Activated B cell treated with CpG ODN at 0.5 μM for 24 hours (primary cell): ENCODE measurements at places on chromosomes 3 and 15. TPM values are rescaled to one million over a fixed set of nuclear protein-coding genes. Genes with fewer than 3 reads are reported as not detected.

DNA sequence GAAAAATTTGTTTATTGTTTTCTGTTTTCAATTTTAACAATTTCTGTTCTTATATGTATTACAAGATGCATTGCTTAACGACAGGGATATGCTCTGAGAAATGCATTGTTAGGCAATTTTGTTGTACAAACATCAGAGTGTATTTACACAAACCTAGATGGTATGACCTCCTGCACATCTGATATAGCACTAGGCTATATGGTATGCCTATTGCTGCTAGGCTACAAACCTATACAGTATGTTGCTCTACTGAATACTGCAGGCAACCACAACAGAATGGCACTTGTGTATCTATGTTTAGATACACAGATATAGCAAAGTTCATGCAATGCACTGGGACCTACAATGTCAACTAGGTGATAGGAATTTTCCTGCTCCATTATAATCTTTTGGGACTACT is 70.1 kb downstream of the SUCNR1 start:
- H3K4me3 ChIP-seq, result no peak overlapping the region
- no peak for DNase-seq
- H3K36me3 ChIP-seq, result no peaks in the 10 kb centered on the region
- no peak overlapping the region for H3K27ac ChIP-seq
- peaks cover 7% of the 10 kb centered on the region for H3K27me3 ChIP-seq
- no peaks in the 10 kb centered on the region for H3K4me1 ChIP-seq

The CORO2B gene
- 0.64 and 1.0 TPM in 2 replicates for total RNA-seq

DNA sequence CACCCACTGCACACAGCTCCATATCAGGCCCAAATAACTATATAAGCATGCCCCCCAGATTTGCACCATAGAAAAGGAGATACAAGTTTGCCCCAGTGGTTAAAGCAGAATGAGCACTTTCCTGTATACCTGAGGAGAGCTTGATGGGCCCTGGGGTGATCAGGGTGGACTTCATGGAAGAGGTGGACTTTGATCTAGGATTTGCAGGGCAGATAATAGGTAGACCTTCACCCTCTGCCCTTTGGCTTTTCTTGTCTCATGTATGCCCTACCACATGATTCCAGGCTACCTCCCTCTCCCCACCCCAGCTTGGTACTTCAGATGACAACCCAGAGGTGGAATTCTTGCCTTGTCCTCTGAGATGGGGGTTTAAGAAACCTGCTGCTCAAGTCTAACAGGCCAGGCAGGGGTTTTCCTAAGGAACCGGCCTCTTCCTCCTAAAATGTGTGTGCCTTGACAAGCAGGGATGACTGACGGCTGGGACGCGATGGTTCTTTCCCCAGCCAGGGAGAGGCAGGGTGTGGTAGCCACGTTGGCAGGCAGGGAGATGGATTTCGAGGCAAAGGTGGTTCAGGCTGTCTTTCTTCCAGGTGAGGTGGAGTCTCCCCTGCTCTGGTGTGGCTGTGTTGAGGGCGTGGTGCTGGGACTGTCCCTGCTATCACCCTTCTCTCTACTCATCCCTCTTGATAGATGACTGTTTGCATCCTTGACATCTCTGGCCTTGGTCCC is 6.6 kb upstream of the RHCG start:
- H3K36me3 ChIP-seq, result no peaks in the 10 kb centered on the region
- DNase-seq, result no peak
- H3K27me3 ChIP-seq, result peaks cover 44% of the 10 kb centered on the region
- no peak overlapping the region for H3K27ac ChIP-seq

The INSYN1 gene
- total RNA-seq, result not detected in 2 replicates

DNA sequence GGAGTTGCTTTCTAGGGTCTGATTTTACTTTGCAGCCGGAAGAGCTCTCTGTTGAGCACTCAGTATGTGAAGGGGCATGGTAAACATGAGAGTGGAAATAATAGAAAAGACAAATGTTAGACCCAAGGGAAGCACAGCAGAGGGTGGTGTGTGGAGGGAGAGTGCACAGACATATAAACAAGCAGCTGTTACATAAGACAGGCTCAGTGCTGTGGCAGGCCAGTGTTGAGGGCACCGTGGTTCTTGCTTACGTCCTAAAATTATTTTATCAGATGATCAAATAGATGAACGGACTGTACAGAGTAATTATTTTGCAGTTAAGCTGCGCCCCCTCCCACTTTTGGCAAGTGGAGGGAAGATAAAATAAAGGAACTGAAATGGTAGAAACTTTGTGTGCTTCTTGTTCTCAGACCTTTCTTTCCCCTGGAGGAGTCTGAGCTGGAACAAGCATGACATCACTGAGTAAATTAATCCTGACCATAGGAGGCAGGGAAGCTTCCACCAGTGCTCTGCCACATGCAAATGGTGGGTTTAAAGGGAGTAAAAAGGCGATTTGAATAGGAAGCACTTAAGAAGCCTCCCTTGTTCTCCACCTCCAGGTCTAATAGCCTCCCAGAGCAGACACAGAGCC is 205.6 kb downstream of the IL20RB start:
- H3K27me3 ChIP-seq, result peaks cover 2% of the 10 kb centered on the region
- no peaks in the 10 kb centered on the region for H3K4me1 ChIP-seq
- H3K4me3 ChIP-seq, result no peak overlapping the region
- H3K36me3 ChIP-seq, result no peaks in the 10 kb centered on the region

DNA sequence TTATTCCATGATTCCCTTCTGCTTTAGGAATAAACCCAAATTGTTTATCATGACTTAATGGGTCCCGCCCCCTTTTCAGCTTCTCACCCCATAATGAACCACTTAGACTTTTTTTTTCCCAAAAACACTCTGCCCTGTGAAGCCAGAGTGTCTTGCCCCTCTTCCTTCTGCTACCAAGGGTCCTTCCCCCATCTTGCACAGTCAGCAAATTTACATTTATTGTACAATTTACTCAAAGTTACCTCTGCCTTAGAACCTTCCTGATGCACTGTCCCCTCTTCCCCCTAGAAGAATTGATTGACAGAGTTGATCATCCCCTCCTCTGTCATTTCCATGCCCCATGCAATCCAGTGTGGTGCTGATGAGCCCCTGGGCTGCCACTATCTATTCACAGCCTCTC is 101.5 kb upstream of the PPP2R3A start:
- H3K27me3 ChIP-seq, result peaks cover 1% of the 10 kb centered on the region
- no peak overlapping the region for H3K4me3 ChIP-seq
- no peak for DNase-seq
- no peaks in the 10 kb centered on the region for H3K36me3 ChIP-seq

DNA sequence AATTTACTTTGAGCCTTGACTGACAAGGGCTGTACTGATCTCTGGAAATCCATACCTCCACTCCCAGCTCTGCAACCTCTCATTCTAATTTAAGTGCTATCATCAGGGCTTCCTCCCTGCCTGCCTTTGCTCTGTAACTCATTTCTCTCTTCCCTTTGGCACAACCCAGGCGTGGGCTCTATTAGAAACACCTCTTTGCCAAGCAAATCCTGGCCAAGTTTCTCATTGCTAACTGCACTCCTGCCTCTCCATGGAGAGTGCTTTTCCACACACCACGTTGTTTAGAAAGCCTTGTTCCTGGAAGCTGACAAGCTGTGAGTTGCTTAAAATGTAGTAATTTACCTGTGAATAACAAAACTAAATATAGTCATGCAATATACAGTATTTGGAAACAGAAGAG is 20.1 kb upstream of the FSTL1 start:
- no peak overlapping the region for H3K27ac ChIP-seq
- H3K4me1 ChIP-seq, result no peaks in the 10 kb centered on the region
- no peak for DNase-seq
- no peak overlapping the region for H3K4me3 ChIP-seq
- H3K27me3 ChIP-seq, result peaks cover 32% of the 10 kb centered on the region
- H3K36me3 ChIP-seq, result no peaks in the 10 kb centered on the region

DNA sequence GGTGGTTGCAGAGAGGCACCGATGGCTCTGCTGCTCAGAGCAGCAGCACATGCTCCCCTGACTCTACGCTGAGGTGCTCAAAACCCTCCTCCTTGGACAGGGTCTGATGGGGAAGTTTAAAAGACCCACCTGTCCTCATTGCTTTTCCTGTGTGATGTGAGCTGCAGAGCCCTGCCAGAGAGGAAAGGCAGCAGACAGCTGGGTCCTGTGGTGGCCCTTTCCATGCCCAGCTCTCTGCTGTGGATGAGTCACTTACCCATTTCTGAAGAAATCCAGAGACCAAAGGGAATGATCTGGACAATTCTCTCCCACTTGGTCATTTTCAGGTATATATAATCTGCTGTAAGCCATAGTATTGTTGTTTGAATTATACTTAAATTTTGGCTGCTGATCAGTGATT is 121.7 kb downstream of the CHDH start:
- peaks cover 21% of the 10 kb centered on the region for H3K27me3 ChIP-seq
- no peak for DNase-seq
- H3K36me3 ChIP-seq, result no peaks in the 10 kb centered on the region
- H3K27ac ChIP-seq, result no peak overlapping the region

GRCh38 chr3:7095116-7095515 is 234.2 kb downstream of the GRM7 start:
- H3K36me3 ChIP-seq, result no peaks in the 10 kb centered on the region
- H3K4me1 ChIP-seq, result no peaks in the 10 kb centered on the region
- no peak overlapping the region for H3K4me3 ChIP-seq
- H3K27me3 ChIP-seq, result no peaks in the 10 kb centered on the region
- no peak overlapping the region for H3K27ac ChIP-seq

DNA sequence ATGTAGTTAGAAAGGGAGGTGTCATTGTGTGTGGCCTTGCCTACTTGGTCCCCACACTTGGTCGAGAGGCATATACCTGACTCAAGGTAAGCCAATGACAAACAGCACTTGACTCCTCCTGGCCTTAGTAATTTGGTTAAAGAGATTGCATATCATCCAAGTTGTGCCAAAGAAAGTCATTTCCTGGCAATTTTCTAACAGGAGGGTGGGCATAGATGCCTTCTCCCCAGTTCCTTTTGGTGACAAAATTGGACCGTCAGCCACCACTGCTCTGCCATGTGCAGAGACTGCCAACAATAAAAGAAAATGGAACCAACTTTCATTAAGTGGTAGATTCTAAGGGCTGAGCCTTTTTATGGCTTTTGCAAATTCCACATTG is 7.9 kb upstream of the LEKR1 start:
- H3K27ac ChIP-seq, result peak overlapping the region; percentile 99
- no peaks in the 10 kb centered on the region for H3K27me3 ChIP-seq
- H3K4me1 ChIP-seq, result peaks cover 42% of the 10 kb centered on the region

The ZNF774 gene
- 1.3 and 2.9 TPM in 2 replicates for total RNA-seq

The ANKRD34C gene
- total RNA-seq, result not detected in 2 replicates

GRCh38 chr15:39640665-39641064 is 59.8 kb downstream of the THBS1 start:
- H3K27me3 ChIP-seq, result peaks cover 5% of the 10 kb centered on the region
- no peaks in the 10 kb centered on the region for H3K4me1 ChIP-seq
- no peak overlapping the region for H3K4me3 ChIP-seq
- no peak overlapping the region for H3K27ac ChIP-seq

The A4GNT gene
- not detected in 2 replicates for total RNA-seq

The DNAH12 gene
- 0.05 and 0.22 TPM in 2 replicates for total RNA-seq

The TMEM44 gene
- total RNA-seq, result 3.3 and 3.5 TPM in 2 replicates

DNA sequence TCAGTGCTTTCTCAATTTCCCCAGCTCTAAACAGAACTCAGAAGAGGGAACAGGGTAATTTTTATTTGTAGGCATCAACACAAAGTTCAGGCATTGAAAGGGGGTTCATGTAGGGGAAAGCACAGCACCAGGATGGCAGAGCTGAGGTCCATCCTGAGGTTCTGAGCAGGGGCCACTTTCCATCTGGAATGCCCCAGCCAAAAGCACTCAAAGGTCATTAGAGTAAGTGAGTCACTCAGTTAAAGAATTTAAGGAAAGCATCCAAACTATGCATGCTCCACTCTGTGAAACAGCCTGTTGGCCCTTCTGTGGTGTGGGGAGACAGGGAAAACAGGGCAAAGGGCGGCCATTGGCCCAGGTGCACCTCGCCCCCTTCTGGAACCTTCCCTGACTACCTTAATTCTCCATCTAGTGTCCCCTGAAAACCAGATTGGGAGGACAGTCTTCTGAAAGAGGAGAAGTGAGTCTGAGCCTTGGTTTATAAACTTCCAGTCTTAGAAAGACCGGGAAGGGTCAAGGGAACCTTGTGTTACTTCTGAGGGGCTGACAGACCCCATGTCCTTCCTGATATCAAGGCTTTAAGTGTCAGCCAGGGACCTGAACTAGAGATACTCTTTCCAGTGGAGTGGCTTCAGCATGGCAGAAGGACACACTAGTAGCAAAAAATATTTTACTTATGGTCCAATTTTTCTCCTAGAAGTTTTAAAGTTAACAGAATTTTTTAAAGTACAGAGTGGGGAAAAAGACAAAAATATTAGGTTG is 133.3 kb downstream of the MYLK start:
- peaks cover 8% of the 10 kb centered on the region for H3K27me3 ChIP-seq
- no peak overlapping the region for H3K27ac ChIP-seq
- no peaks in the 10 kb centered on the region for H3K36me3 ChIP-seq
- H3K4me3 ChIP-seq, result no peak overlapping the region
- H3K4me1 ChIP-seq, result no peaks in the 10 kb centered on the region

DNA sequence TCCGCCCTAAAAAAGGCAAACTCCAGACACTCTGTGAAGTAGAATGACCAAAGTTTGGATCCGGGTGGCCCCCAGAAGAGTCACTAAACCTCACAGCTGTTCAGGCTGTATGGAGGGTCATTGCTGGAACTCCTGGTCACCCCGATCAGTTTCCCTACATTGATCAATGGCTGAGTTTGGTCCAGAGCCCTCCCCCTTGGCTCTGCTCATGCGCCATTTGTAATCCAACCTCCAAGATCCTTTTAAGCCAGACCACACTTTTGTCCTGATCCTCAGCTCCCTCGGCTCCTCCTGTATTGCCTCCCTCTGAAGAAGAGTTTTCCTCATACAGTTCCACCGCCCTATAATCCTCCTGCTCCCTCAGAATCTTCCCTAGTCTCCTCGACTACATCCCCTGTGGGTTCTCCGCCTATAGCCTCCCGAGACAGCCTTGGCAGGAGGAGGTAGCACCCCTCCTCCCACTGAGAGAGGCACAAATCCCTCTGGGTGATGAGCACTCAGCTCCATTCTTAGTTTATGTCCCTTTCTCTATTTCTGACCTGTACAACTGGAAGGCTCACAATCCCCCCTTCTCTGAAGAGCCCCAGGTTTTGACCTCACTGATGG is 42.2 kb downstream of the ZBTB11 start:
- no peak overlapping the region for H3K27ac ChIP-seq
- no peak for DNase-seq
- no peak overlapping the region for H3K4me3 ChIP-seq

GRCh38 chr3:106277731-106278130 is 408.9 kb upstream of the CBLB start:
- no peak for DNase-seq
- H3K36me3 ChIP-seq, result no peaks in the 10 kb centered on the region
- H3K4me3 ChIP-seq, result no peak overlapping the region

- no peak for DNase-seq
- peaks cover 42% of the 10 kb centered on the region for H3K4me1 ChIP-seq
- peaks cover 7% of the 10 kb centered on the region for H3K36me3 ChIP-seq
- no peaks in the 10 kb centered on the region for H3K27me3 ChIP-seq
These were observed 113.2 kb downstream of the TCF12 start for GRCh38 chr15:57031605-57032004.

DNA sequence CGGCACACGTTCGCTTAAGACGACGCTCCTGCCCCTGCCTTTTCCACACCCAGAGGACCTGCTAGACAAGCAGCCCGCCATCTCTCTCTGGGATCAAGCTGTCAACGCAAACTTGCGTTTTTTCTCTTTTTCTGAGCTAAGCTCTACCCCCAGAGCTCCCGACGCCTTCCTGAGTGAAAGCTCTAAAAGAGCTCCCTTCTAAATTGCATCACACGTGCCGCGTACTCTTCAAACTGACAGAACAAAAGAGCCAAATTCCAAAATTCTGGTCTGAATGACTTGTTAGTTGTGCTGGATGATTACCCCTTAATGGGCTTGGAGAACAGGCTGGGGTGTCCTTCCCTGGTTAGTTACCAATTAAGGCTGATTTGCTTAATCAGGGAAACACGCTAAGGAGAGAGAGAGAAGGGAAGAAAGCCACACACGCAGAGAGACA is 81.2 kb downstream of the MDFIC2 start:
- no peaks in the 10 kb centered on the region for H3K36me3 ChIP-seq
- DNase-seq, result no peak
- H3K27ac ChIP-seq, result no peak overlapping the region

The DUOXA1 gene
- 0.15 and 0.33 TPM in 2 replicates for total RNA-seq
